ENCODE measurements at places on chromosomes 13 and 19.

DNA sequence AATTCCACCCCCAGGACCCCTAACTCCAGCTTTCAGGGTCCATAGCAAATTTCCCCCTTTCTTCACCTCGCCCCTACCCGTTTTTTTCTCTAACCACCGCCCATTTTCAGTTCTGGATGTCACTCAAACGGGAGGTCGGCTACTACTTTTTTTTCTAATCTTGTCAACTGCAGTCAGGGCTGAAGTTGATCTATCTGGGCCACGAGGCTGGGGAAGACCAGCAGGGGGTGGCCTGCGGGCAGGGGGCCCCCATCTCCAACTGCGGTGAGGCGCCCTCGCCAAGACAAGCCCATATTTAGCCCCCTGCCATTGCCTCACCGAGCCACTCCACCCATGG is 748 bp downstream of the LHFPL6 start:
- DNase-seq: no peak

DNA sequence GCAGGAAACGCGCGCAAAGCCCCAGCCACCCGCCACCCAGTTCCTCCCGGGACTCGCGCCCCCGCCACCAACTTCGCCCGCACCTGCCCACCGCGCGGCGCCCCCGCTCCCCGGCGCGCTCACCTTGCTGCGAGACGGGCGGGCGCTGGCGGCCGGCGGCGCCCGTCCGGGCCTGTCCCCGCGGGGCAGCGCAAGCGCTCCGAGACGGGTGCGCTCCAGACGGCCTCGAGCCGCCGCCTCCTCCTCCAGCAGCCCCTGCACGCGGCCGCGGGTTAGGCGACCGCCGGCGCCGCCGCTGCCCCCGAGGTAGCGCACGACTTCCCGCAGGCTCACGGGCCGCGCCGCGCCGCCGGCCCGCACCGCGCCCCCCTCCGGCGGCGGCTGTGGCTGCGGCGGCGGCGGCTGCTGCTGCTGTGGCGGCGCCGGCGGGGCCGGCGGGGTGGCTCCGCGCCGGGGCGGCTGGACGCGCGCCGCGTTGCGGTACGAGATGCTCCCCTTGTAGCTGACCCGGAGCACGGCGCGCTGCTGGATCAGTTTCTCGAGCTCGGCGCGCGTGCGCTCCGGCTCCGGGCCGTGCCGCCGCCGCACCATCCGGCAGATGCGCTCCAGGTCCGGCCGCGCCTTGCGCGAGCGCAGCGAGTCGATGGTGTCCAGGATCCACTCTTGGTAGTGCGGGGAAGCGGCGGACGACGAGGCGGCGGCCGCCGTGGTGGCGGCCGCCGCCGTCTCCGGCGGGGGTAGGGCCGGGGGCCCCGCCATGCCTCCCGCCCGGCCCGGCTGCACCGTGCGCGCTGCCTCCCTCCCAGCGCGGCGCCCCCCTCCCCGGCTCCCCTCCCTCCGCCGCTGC is 666 bp downstream of the SAMD1 start:
- DNase-seq: no peak

DNA sequence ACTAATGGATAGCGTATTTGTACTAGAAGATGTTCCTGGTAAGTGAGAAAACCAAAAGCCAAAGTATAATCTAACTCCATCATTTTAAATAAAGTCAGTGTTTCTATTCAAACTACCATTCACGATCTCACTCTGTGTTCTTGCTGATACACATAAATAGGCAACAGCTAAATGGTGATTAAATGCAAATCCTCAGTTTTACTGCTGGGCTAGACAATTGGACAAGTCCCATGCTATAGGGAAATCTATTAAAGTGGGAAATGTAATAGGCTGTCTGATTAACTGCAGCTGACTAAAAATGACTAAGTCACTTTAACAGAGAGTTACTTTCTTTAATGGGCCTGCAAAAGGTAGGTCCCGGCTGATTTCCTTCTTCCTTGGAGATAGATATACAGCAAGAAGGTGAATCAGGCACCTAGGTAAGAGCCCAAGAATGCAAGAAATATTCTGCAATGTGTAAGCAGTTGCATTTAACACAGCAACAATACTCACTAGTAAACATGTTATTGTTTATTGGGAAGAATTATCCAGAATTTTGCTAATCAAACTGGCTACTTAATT is 298.4 kb downstream of the SLITRK6 start:
- DNase-seq: no peak

DNA sequence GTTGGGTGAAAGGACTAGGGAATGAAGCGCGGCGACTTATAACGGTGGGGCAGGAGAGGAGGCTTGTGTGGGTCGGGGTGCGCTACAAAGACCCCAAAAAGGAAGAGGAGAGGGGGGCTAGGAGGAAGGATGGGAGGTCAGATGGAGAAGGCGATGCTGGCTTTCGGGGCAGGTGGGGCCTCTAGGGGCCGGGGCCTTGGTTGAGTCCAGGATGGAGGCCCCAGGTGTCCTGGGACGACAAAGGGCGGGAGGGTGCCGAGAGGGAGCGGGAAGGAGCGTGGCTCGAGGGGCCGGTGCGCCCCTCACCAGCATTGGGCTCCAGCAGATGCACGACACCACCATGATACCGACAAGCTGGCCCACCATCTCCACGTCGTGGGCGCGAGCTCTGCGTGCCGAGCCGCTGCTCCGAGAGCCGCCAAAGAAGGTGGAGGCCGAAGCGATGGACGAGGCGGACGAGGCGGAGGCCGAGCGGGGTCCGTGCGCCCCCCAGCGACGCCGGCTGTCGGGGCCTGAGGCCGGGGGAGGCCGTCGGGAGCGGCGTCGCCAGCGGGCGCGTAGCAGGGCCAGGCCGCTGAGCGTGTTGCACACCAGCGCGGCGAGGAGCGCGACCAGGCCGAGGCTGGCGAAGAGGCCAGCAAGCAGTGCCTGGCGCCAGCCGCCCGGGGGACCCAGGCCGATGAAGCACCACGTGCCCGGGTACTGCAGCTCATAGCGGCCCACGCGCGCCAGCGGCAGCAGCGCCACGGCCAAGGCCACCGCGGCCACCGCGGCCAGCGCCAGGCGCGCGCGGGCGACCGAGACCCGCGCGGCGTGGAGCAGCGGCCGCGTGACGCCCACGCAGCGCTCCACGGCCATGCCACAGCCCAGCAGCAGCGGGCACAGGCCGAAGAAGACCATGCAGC is 1.8 kb downstream of the PTGER1 start:
- no peak for DNase-seq

- DNase-seq: no peak
Measured at GRCh38 chr19:32138416-32138815, 207.0 kb upstream of the ZNF507 start.

GRCh38 chr19:27735314-27735713 is 1477.6 kb downstream of the UQCRFS1 start:
- no peak for DNase-seq
